ENCODE measurements at places on chromosomes 6 and 20.

DNA sequence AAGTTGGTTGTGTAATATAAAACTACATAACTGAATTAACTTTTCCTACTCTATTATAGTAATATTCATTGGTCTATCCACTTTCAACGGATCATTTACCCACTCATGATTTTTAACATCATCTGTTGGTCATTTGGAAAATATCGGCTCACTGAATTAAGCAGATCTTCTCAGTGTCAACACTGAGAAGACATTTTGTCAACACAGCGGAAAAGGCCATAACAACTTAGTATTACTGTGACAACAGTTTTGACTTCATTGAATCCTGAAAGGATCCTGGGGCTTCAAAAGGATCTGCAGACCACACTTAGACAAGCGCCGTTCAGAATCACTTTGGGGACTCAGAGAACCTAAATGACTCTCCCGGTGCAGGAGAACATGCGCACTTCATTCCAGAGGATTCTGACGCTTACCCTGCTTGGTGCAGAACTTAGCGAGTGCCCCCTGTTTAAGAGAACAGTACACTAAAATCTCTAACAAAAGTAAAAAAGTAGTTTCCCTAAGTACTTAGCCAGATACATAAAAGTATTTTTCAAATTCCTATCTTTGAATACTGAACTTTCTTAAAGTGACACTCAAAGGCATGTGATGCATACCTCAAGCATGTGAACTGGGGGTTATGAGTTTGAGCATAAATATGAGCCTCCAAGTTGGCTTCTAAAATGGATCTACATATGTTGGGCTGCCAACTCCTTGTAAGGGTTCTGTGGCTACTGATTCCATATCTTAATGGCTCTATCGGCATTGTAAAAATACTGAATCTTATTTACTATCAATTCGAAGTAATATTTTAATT, 4.0 kb downstream of the ZBTB2 start:
- DNase-seq, result no peak

DNA sequence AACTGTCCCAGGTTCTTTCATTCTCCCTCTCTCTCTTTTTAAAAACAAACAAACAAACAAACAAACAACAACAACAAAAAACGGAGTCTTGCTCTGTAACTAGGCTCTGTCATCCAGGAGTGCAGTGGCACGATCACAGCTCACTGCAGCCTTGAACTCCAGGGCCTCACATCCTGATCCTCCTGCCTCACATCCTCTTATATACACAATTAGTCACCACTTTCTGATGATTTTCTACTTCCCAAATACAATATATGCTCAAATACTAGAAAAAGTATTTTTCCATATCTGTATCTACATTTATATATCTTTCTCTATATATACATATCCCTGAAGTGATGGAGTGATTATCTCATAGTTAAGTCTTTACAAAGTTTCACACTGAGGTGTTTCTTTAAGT, 170.7 kb downstream of the EPHA7 start:
- no peak for DNase-seq

DNA sequence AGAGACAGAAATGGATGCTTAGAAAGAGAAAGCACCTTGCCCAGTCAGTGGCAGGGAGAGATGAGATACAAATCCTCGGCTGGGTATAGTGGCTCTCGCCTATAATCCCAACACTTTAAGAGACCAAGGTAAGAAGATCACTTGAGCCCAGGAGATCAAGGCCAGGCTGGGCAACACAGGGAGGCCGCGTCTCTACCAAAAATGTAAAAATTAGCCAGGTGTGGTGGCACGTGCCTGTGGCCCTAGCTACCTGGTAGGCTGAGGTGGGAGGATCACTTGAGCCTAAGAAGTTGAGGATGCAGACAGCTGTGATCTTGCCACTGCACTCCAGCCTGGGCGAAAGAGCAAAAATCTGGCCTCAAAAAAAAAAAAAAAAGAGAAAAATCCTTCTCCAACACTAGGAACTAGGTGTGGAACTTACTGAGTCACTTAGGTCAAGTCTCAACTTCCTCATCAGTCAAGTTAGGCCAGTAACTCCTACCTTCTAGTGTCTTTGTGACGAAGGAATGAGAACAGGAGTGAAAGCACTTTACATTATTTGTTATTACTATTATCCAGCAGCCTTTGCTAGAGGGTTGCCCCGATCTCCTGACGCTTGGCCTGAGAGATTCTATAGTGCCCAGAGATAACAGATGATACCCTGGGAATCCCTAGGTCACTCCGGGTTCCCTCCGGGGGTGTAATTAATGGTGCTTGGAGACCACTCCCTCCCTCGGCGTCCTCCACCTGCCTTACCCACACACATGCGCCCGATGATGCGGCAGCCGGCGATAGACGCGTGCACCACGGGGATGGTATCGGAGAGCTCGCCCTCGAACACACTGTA, 918 bp downstream of the EIF6 start:
- no peak for DNase-seq

DNA sequence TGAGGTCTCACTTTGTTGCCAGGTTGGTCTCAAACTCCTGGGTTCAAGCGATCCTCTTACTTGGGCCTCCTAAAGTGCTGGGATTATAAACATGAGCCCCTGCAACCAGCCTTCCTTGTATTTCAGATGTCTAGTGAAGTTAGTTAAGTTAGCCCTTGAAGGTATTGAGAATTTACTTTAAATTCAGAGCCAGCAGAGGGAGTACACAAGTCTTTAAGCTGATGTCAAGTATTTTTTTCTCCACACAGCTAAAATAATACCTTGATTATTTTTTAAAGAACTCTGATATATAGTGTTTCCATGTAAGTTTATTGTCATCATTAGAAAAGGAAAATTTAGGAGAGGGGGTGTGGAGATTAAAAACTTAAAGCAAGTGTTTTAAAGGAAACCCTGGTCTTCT, 9.8 kb downstream of the FOXO3 start:
- DNase-seq, result no peak

DNA sequence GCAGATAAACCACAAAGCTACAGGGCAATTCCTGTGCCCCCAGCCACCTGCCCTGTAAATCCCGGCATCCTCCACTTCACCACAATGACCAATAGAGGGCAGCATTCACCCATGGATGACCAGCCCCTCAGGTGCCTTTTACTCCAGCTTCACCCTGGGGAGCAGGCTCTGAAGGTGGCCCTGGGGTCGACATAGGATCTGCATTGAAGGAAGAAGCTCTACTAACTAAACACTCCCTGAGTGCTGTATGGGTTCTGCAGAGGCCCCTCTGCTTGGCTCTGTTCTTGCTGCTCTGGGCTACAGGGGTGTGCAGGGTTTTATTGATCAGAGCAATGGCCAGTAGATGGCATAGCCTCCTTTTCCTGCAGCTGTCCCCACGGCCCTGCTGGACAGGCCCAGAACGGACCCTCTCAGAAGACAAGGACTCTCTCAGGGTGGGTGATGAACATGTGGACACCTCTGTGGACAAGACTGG, 20.3 kb downstream of the CST4 start:
- DNase-seq, result peak; percentile 33

DNA sequence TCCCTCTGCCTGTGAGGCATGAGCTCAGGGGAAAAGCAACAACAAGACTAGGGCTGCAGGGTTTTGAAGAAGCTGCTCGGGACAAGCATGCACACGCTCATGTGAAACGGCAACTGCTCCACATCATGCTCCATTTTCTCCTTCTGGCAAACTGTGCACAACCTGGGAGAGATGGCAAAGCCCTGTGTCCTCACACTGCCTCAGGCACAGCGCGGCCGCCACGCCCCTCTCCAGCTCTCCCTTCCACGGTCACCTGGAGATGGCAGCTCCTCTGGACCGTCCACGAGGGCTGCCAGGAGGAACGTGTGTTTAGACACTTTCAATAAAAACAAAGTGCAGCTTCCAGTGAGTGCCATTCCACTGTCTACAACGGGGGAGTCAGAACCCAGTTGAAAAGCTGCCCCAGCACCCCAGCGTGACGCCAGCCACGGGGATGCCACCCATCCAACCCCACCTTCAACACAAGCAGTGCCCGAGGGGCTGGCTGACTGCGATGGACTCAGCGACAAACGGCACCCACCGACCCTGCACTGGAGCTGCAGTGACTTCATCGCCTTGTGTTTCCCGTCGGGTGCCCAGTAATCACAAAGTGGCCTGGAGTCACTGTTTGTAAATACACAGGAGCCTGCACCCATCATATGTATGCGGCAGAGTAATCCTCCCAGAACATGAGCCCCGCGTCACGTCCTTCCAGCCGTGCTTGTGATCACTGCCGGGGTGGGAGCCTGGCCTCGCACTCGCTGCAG, 16.1 kb downstream of the SMOC2 start:
- no peak for DNase-seq

DNA sequence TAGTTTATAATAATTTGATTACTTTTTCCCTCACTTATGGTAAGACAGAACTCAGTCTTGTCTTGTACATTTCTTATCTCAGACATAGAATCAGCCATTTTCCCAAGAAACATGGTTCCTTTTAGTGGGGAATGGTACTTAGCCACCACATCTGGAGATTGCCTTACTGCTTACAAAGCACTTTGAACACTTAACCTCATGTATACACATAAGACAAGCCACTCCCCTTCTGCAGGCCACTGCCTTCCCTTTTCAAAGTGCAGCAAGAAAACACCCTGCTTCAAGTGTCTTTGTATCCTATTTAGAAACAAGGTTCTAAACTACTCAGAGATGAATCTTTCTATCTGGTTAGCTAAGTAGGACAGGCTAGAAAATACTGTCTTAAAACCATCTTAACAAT, 159.2 kb downstream of the UBE3D start:
- no peak for DNase-seq

- DNase-seq, result no peak
Observed at GRCh38 chr6:119442776-119443184, 93.2 kb upstream of the MAN1A1 start.

DNA sequence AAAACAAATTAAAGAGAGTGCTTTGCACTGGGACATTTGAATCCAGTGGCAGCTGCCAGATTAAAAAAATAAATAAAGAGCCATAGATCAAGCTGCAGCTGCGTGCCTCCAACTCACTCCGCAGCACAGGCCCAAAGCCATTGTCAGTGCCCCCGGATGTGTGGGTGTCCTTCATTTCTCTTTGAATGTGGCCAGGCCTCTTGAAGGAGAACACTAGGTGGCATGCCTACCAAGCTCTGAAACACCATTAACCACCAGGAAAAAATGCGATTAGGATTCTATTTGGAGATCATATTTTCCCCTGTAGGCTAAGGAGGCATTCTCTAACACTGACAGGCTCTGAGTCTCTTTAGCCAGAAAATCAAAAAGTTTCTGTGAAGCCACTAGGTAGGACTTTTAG, 549.8 kb downstream of the PRKN start:
- no peak for DNase-seq

- no peak for DNase-seq
Observed at GRCh38 chr6:147423111-147423510, 85.4 kb upstream of the SAMD5 start.

DNA sequence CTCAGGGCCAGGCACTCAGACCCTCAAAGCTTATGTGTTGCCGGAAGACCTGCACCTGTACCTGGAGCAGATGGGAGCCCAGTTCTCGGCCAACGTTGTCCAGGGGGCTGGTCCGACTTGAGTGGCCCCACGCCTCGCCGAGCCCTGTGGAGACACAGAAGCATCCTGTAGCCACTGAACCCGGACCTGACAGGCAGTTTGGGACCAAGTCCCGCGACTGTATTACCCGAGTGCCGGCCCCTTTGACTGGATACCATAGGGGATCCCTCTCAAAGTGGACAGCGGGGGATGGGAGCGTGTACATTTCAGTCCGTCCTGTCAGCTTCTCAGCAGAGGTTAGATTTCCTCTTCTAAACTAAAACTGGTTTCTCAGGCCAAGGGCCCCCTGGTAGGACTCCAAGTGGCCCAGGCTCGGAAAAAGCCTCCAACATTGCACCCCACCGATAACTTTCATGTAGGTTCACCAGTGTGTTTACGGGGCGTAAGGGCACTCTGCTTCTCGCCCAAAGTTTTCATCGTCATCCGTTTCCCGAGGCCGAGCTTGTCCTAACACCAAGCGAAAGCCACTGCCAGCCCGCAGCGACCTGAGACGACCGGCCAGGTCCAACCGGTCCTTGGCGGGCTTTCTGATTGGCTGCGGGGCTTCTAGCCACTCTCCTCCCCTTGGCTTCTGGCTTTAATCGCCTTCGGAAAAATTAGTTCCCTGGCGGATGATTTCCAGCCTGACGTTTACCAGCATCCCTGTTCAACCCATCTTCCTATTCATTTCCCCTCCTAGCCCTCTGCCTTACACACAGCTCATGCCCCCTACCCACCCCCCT, 10.8 kb downstream of the SIM1 start:
- no peak for DNase-seq

GRCh38 chr6:148323344-148323743, 19.3 kb upstream of the SASH1 start:
- no peak for DNase-seq

GRCh38 chr6:13038741-13039190, 289.6 kb downstream of the TBC1D7 start:
- no peak for DNase-seq

GRCh38 chr6:107719160-107719559, 105.0 kb downstream of the SCML4 start:
- no peak for DNase-seq

DNA sequence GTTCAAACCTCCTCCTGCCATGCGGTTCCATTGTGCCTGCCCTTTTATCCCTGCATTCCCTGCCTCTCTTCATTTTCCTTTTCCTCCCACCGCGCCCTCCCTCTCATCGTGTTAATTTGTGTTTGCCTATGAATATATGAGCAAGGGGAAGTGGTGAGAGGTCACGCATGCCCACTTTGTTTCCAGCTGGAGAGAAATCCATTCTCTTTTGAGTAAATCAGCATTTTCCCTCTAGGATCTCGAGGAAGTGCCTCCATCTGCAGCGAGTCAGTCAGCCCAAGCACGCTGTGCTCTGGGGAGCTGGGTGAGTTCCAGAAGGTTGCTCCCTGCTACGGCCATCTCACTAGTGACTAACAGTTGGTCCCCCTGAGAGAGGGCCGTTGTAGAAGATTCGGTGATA, 42.9 kb downstream of the CDH26 start:
- no peak for DNase-seq

DNA sequence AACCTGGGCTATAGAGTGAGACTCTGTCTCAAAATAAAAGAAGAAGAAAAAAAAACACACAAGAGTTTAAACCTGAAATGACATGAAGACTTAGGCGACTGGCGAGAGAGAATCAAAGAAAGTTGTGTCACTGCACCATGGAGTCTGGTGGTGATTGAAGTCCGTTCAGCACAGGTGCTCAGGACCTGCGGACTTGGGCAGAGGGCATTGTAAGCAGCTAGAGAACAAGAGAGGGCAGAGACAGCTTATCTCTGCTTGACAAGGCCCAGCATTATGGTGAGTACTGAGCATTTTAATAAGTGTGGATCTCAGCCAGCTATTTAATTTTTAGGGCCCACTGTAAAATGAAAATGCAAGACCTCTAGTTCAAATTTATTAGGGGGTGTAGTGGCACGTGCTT, 31.5 kb downstream of the BANF2 start:
- no peak for DNase-seq
